Cardiac atrium fibroblast (primary cell): ENCODE measurements at places on chromosomes 7 and 10. TPM values are rescaled to one million over a fixed set of nuclear protein-coding genes. Genes with fewer than 3 reads are reported as not detected.

Gene NEUROG3
- total RNA-seq, result not detected in 2 replicates

Gene PDK4
- 42.9 and 115 TPM in 2 replicates for total RNA-seq

Gene GALNT17
- 0.65 TPM in 1 of 2 replicates, not detected in the other for total RNA-seq

Gene ENKUR
- total RNA-seq, result not detected in 2 replicates

Gene CHRM2
- total RNA-seq, result not detected in 2 replicates

Gene SPDYE5
- not detected in 2 replicates for total RNA-seq

Gene CNPY1
- not detected in 2 replicates for total RNA-seq

Gene GIMAP6
- total RNA-seq, result under 0.01 and 0.32 TPM in 2 replicates

Gene TET1
- total RNA-seq, result 2.6 and 4.9 TPM in 2 replicates

Gene PAX4
- total RNA-seq, result not detected in 2 replicates

Gene PLAC9
- total RNA-seq, result 89.7 and 128 TPM in 2 replicates

Gene EGFR
- total RNA-seq, result 35.4 and 49.9 TPM in 2 replicates

Gene ELFN1
- 0.65 and 1.1 TPM in 2 replicates for total RNA-seq

Gene HKDC1
- total RNA-seq, result 0.18 and 0.49 TPM in 2 replicates

Gene RHOBTB1
- total RNA-seq, result 7.8 and 9.4 TPM in 2 replicates

Gene NUDT5
- total RNA-seq, result 37.7 and 56.9 TPM in 2 replicates

Gene BLNK
- total RNA-seq, result not detected in 2 replicates

Gene C10orf90
- total RNA-seq, result 0.16 and 0.18 TPM in 2 replicates

Gene HABP2
- not detected in 2 replicates for total RNA-seq

Gene FAM131B
- 0.36 and 0.97 TPM in 2 replicates for total RNA-seq

Gene ATP5MK
- 368 and 388 TPM in 2 replicates for total RNA-seq

Gene PCDH15
- not detected in 2 replicates for total RNA-seq

Gene LBX1
- under 0.01 TPM in 1 of 2 replicates, not detected in the other for total RNA-seq

Gene RASSF4
- total RNA-seq, result 15.3 and 18.6 TPM in 2 replicates

Gene ZNF511
- total RNA-seq, result 24.2 and 27.1 TPM in 2 replicates

Gene PDCD11
- 17.9 and 21.9 TPM in 2 replicates for total RNA-seq

Gene STAG3
- 0.16 and 1.8 TPM in 2 replicates for total RNA-seq

Gene TSPAN15
- total RNA-seq, result 6.0 and 7.4 TPM in 2 replicates

Gene ACADSB
- total RNA-seq, result 4.2 and 7.1 TPM in 2 replicates

Gene TAC1
- 5.2 TPM in 1 of 2 replicates, not detected in the other for total RNA-seq

Gene BHLHA15
- 1.8 TPM in 1 of 2 replicates, not detected in the other for total RNA-seq

Gene SPAM1
- total RNA-seq, result not detected in 2 replicates

Gene PNLIP
- total RNA-seq, result not detected in 2 replicates

Gene GPR15LG
- not detected in 2 replicates for total RNA-seq

Gene TRPV5
- not detected in 2 replicates for total RNA-seq

Gene FXYD4
- not detected in 2 replicates for total RNA-seq

Gene AVL9
- 17.1 and 17.2 TPM in 2 replicates for total RNA-seq
